ENCODE measurements at places on chromosomes 12 and 14. TPM values are rescaled to one million over a fixed set of nuclear protein-coding genes. Genes with fewer than 3 reads are reported as not detected.
A peak's percentile ranks its signal among the peaks of the same experiment; 100 is the strongest.

- H3K4me3 ChIP-seq = no peak overlapping the region
- no peak overlapping the region for H3K27ac ChIP-seq
- H3K36me3 ChIP-seq = no peaks in the 10 kb centered on the region
- no peaks in the 10 kb centered on the region for H3K27me3 ChIP-seq
These were observed 159.4 kb upstream of the TMTC2 start for GRCh38 chr12:82527165-82527780.

The FNTB gene
- total RNA-seq = 15.2 TPM

- no peaks in the 10 kb centered on the region for H3K36me3 ChIP-seq
- H3K4me1 ChIP-seq = peaks cover 16% of the 10 kb centered on the region
- DNase-seq = no peak
- no peak overlapping the region for H3K27ac ChIP-seq
These were observed 15.5 kb upstream of the ENDOU start for GRCh38 chr12:47740606-47741339.

- peaks cover 15% of the 10 kb centered on the region for H3K4me1 ChIP-seq
- no peak for DNase-seq
- H3K27me3 ChIP-seq = peaks cover 2% of the 10 kb centered on the region
These were observed 4.3 kb downstream of the PSMD9 start for GRCh38 chr12:121892673-121893561.

DNA sequence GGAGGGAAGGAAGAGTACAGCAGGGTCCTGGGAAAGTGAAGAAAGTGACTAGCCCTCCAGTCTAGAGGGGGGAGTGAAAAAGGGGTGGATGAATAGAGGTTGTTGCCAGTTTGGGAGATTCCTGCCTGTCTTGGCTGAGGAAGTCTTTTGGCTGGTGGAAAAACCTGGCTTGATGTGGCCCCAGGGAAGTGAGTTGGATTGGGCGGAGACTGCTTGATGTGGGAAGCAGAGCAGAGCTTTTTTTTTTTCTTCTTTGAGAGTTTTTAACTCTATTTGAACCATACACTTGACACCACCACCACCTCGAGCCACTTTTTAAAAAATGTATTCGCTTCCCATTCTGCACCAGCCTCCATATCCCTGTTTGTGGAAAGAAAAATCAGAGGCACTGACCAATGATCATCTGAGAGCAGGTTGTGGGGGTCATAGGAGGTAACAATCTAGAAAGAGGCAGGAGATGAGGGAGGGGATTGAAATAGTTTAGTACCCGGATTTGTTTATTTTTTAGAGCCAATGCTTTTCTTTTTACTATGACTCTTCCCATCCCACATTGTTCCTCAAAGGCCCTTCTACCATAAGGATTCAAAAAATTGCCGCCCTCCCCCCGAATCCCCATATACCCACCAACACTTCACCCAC lies 690 bp upstream of the DTX3 start:
- peak overlapping the region; percentile 93 for H3K27ac ChIP-seq
- peaks cover 36% of the 10 kb centered on the region for H3K4me1 ChIP-seq
- H3K36me3 ChIP-seq = peaks cover 13% of the 10 kb centered on the region
- peak overlapping the region; percentile 90 for H3K4me3 ChIP-seq
- DNase-seq = no peak
- H3K27me3 ChIP-seq = peaks cover 15% of the 10 kb centered on the region

GRCh38 chr12:105705765-105706164 lies 375.3 kb downstream of the C12orf75 start:
- H3K36me3 ChIP-seq = no peaks in the 10 kb centered on the region
- H3K4me1 ChIP-seq = peaks cover 8% of the 10 kb centered on the region
- H3K27ac ChIP-seq = no peak overlapping the region

The NTN4 gene
- total RNA-seq = 0.59 TPM

DNA sequence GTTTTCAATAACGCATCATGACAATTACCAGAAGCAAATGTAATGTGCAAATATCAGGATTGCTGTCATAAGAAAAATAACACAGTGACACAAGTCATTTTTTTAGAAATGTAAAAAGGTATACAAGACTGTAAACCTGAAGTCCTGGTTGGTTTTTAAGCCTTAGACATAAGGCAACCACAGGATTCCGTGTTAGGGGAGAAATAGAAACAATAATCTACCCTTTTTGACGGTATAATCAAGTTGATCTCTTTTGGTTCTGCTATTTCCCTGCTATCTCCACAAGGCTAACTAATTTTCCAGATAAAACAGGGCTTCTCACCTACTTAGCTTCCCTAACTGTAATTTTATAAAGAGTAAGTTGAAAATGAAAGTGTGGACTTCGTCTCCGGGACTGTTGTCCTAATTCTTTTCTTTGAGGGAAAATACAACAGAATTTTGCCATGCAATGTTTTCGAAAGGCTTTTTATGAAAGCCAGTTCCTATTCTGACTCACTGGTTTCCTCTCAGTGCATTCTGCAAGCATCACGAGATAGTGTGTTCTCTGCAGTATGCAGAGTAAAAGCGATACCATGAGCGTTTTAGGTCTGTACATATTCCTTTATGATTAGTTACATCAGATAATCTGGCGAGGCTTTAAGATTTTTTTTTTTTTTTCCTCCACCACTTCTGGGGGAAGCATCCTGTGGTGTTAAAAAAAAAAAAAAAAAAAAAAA lies 10.6 kb downstream of the MYO1H start:
- no peaks in the 10 kb centered on the region for H3K4me1 ChIP-seq
- no peak overlapping the region for H3K4me3 ChIP-seq
- DNase-seq = no peak
- no peak overlapping the region for H3K27ac ChIP-seq
- H3K27me3 ChIP-seq = no peaks in the 10 kb centered on the region
- H3K36me3 ChIP-seq = no peaks in the 10 kb centered on the region

The SGPP1 gene
- total RNA-seq = 4.3 TPM

GRCh38 chr12:95963096-95963495 lies 20.0 kb downstream of the AMDHD1 start:
- H3K27ac ChIP-seq = no peak overlapping the region
- H3K4me3 ChIP-seq = no peak overlapping the region
- peaks cover 1% of the 10 kb centered on the region for H3K27me3 ChIP-seq
- H3K36me3 ChIP-seq = no peaks in the 10 kb centered on the region

The DEPDC4 gene
- 2.0 TPM for total RNA-seq

DNA sequence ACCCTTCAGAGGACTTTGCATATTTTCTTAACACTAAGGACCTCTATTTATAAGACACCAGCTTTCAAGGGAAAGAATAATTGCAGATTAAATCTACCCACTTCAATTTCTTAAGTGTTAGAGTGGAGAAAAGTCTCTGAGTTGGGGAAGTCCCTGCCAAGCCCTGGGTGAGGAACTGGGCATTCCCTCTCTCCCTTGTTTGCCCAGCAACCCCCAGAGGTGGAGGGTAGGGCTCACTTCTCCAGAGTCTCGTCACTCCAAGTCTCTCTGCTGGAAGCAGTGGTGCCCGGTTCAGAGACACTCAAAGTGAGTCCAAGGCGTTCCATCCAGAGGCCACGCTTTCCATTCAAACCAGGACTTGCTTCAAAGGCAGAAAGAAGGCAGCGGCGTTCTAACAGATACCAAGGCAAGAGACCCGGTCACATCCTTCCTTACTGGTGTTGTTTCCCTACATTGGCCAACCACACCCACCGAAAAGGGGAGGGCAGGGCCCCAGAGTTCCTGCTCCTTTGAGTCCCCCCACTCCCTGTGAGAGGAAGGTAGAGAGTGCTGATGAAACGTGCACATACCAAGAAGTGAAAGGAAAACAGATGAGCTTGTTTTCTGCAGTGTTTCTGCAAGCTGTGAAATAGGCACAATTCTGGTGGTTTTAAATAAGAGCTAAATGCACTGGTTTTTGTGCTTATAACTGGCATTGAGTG lies 6.1 kb upstream of the BDKRB2 start:
- H3K4me3 ChIP-seq = no peak overlapping the region
- no peak for DNase-seq
- H3K27ac ChIP-seq = no peak overlapping the region
- peaks cover 13% of the 10 kb centered on the region for H3K36me3 ChIP-seq
- H3K27me3 ChIP-seq = peaks cover 6% of the 10 kb centered on the region

The TUBA1A gene
- 7,184 TPM for total RNA-seq

- H3K27ac ChIP-seq = no peak overlapping the region
- H3K36me3 ChIP-seq = no peaks in the 10 kb centered on the region
- peaks cover 27% of the 10 kb centered on the region for H3K27me3 ChIP-seq
- peak overlapping the region; percentile 85 for H3K4me3 ChIP-seq
These were observed 2.7 kb downstream of the BHLHE41 start for GRCh38 chr12:26122061-26122680.

DNA sequence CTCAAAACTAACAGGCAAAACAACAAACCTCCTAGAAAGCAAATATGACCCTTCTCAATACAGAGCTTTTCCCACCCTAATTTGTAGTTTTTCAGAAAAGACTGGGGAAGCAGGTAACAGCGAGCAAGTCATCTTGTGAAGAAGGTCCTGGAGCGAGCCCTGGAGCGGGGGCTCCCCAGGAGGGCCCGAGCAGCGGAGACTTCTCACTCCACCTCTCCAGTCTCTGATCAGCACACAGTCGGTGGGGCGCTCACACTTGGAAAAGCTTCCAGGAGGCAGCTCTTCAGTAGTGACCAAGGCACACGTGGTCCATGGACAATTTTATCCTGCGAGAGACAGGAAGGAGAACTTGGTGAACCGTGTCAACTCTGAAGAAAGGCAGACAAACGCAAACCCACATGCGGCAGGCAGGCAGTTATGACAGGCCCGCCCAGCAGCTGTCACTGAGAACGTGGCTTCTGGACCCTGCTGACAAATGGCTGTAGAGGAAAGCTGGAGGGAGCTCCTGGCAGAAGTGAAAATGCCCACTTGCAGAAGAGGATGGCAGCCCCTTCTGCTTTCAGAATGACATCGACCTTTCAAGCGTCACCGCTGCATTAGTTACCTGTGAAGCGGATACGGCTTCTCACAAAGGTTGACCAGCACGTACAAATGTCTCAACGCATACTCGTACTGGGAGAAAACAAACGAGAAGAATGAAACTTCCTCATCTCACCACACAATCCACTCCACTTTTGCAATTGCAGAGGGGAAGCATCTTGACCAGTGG lies 44.2 kb downstream of the LGMN start:
- H3K27ac ChIP-seq = no peak overlapping the region
- no peak for DNase-seq
- peaks cover 3% of the 10 kb centered on the region for H3K27me3 ChIP-seq
- no peaks in the 10 kb centered on the region for H3K36me3 ChIP-seq
- no peaks in the 10 kb centered on the region for H3K4me1 ChIP-seq

GRCh38 chr12:49687941-49688340 lies 19.3 kb downstream of the FMNL3 start:
- H3K27me3 ChIP-seq = peaks cover 3% of the 10 kb centered on the region
- H3K4me1 ChIP-seq = peaks cover 16% of the 10 kb centered on the region
- no peak overlapping the region for H3K27ac ChIP-seq
- H3K36me3 ChIP-seq = no peaks in the 10 kb centered on the region

The TAS2R19 gene
- total RNA-seq = 7.9 TPM

DNA sequence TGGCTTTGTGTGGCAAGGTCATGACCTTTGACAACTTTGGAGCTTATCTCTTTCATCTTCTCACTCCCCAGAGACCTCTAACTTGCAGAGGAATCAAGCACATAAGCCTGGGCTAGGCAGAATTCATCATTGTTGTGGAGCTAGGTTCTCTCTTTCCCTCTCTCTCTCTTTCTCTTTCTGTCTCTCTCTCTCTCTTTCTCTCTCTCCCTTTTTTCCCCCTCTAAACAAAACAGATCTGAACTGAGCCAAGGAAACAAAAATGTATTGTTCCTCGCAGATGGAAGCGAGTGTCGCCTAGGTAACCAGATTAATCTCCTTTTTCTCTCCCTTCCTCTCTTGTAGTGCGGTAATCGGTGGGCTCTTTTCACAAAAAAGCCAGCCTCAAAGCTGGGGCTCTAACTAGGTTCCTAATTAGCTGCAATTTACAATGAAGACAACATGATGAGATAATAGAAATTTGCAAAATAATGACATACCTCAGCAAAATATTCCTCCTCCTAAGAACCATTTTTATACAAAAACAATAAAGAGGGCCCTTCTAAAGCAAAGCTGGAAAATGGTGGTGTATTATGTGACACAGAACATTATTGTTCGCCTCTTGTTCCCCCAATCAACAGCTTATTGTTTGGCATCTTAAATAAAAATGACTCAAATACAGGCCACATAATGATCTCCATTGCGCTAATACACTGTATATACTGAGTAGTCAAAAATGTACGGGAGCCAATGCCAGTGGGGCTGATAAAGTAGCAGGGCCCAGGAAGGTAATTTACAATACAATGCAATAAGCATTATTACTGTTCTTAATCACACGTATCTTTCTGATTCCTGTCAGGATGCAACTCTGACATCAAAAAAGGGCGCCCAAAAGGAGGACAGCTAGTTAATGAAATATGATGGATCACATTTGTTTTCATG lies 65.7 kb upstream of the SOX5 start:
- H3K36me3 ChIP-seq = no peaks in the 10 kb centered on the region
- H3K4me3 ChIP-seq = peak overlapping the region; percentile 18
- H3K27ac ChIP-seq = peak overlapping the region; percentile 6
- peaks cover 19% of the 10 kb centered on the region for H3K4me1 ChIP-seq
- no peak for DNase-seq

The FBXO21 gene
- total RNA-seq = 52.7 TPM

DNA sequence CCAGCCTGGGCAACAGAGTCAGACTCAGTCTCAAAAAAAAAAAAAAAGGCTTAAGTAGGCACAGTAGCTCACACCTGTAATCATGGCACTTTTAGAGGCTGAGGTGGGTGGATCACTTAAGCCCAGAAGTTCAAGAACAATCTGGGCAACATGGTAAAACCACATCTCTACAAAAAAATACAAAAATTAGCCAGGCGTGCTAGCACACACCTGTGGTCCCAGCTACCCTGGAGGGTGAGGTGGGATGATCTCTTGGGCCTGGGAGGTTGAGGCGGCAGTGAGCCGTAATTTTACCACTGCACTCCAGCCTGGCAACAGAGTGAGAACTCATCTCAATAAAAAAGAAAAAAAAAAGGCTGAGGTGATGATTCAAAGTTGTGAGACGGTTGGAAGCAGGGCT lies 9.1 kb upstream of the RESF1 start:
- no peak for DNase-seq
- no peaks in the 10 kb centered on the region for H3K4me1 ChIP-seq
- H3K4me3 ChIP-seq = no peak overlapping the region
- peaks cover 15% of the 10 kb centered on the region for H3K36me3 ChIP-seq

The LRTM2 gene
- 14.6 TPM for total RNA-seq

The SERPINA10 gene
- not detected for total RNA-seq

- H3K36me3 ChIP-seq = peaks cover 12% of the 10 kb centered on the region
- peaks cover 3% of the 10 kb centered on the region for H3K27me3 ChIP-seq
- H3K4me1 ChIP-seq = peaks cover 4% of the 10 kb centered on the region
- peak overlapping the region; percentile 57 for H3K27ac ChIP-seq
- DNase-seq = no peak
These were observed 47.9 kb downstream of the ANKRD9 start for GRCh38 chr14:102461490-102462338.

GRCh38 chr14:104678346-104678745 lies 11.1 kb upstream of the INF2 start:
- peak overlapping the region; percentile 67 for H3K4me3 ChIP-seq
- H3K27me3 ChIP-seq = peaks cover 7% of the 10 kb centered on the region
- H3K27ac ChIP-seq = peak overlapping the region; percentile 89
- H3K4me1 ChIP-seq = peaks cover 16% of the 10 kb centered on the region
- peak; percentile 79 for DNase-seq

Measured in glutamatergic neuron (in vitro differentiated cells).